ENCODE measurements at places on chromosomes 5 and 9.

DNA sequence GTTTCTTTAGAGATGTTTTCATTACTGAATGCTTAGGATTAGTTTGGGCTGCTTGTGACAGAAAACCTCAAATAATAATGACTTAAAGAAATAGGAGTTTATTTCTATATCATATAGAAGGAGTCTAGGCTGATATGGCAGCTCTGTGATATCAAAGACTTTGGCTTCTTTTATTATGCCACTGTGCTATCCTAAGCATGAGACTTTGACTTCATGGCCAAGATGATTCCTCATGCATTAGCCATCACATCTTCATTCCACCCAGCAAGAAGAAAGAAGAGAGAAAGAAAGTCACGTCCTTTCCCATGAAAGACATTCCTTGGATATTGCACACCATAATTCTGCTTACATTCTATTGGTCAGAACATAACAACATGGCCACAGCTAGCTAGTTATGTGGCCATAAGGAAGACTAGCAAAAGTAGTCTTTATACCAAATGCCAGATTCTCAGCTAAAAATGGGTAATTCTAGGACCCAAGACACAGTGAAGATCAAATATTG lies 76.2 kb downstream of the DAPK1 start:
- no peak for DNase-seq

DNA sequence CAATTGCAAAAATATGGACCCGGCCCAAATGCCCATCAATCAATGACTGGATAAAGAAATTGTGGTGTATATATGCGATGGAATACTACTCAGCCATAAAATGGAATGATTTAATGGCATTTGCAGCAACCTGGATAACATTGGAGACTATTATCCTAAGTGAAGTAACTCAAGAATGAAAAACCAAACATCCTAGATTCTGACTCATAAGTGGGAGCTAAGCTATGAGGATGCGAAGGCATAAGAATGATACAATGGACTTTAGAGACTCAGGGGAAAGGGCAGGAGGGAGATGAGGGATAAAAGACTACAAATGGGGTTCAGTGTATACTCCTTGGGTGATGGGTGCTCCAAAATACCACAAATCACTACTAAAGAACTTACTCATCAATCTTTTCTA lies 247.6 kb upstream of the FBXL7 start:
- no peak for DNase-seq

GRCh38 chr5:40391642-40392041 lies 288.1 kb upstream of the PTGER4 start:
- no peak for DNase-seq

GRCh38 chr9:94700445-94700844 lies 26.1 kb upstream of the AOPEP start:
- no peak for DNase-seq

- no peak for DNase-seq
Observed at GRCh38 chr9:105146677-105147076, 97.8 kb upstream of the SLC44A1 start.
